NCI-H774 (cell line): ENCODE measurements at places on chromosomes 7 and 10.

- no peak for DNase-seq
Observed at GRCh38 chr10:133130602-133131001, 29.4 kb upstream of the KNDC1 start.

DNA sequence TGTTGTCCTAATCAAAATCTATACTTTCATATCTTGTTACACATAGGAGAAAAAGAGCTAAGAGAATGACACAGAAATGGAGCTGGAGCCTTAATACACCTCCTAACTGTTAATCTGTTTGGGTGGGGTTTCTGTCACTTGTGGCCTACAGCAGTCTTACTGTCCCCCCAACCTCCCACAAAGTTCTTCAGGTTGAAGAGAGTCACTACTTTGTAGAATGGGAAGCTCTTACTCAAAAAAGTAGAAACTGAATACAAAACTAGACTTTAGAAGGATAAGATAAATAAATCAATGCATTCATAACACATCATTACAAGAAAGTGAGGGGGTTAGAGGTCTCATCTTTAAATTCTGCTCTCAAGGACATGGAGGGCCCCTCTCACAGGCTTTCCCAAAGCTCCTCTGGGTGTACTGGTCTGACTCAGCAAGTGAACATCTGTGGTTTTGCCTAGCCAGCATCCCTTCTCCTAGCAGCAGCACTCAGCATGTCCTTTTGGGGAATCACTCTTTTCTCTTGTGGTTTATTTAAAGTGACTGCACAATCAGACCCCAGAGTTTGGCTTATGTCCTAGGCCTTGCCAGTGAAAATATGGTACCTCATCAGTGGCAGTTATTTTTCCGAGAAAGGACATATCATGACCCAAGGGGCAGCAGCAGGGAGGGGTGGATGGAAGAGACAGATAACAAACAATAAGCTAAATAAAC is 2.0 kb upstream of the BLVRA start:
- peak; percentile 9 for DNase-seq

DNA sequence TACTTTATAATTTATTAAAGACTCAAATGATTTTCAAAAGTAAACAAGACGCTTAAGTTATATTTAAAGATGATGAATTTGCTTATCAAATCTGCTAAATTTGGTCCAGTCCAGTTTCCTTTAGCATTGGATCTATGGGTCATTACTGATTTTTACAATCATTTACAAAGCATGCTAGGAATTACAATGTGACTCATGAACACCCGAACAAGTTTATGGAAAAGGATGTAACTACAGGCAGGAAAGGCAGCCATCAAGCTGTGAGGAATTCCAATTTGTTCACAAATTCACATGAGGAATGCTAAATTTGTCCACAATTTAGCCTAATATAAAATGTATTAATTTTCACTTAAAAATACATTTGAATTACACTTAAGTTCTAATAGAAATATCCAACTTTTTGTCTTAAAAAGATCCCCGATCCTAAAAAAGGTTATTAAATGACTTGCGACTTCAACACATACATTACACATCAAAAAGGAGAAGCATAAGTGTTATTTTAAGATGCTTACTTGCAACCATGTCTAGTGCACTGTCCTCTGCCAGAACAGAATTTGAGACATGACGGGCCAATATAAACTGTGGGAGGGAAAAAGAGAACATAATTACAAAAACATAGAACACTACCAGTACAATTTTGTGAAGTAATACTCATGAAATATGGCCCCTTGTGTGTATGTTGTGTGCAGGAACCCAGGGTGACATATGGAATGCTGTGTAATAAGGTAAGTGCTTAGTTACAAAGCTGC is 194.2 kb upstream of the SLC26A5 start:
- no peak for DNase-seq

DNA sequence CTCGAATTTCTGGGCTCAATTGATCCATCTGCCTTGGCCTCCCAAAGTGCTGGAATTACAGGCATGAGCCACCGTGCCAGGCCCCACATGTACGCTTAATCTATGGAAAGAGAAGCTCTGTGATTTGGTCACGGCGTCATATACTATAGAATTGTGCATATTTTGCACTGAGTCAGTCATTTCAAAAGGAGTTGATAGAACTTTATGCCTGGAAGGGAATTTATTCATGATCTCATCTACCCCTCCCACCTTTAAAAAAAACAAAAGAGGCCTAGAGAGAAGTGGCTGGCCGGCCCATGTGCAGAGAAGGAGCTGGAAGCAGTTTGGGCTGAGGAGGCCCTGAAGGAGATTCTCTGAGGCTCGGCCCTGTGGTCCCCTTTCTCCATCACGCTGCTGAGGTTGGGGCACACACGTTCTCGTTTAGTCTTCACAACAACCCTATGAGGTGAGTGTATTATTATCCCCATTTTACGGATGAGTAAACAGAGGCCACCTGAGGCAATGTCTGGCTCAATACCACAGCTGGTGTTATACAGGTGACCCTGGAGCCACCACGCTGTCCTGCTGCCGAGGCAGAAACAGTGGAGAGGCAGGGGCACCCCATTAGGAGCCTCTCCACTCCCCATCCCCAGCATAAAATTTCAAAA is 47.2 kb upstream of the ZRANB1 start:
- no peak for DNase-seq

DNA sequence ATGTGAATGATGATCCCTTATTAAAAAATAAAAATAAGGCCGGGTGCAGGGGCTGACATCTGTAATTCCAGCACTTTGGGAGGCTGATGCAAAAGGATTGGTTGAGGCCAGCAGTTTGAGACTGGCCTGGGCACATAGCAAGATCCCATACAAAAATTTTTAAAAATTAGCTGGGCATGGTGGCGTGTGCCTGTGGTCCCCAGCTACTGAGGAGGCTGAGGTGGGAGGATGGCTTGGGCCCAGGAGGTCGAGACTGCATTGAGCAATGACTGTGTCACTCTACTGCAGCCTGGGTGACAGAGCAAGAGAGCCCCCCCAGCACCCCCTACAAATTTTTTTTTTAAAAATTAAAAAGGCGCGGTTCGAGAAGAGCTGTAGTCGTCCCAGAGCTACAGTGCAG is 1.2 kb upstream of the BRI3 start:
- no peak for DNase-seq

DNA sequence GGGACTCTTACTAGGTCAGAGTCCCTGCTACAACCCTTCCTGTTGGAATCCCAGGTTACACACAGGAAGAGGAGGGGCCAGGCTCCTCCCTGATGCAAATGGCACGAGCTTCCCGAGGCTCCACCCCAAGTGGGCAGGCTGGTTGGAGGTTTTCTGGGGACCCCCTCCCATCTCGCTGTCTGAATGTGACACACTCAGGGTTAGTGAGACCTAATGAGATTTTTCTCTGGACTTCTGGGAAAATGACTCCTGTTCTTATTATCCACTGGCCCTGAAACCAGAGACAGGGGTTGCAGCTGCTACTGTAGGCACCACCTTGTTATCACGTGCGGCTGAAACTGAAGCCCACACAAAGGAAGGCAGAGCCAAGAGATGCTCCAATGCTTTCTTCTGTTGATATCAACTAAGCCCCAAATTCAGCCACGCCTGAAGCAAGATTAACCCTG is 103.3 kb downstream of the FAM107B start:
- DNase-seq = no peak

DNA sequence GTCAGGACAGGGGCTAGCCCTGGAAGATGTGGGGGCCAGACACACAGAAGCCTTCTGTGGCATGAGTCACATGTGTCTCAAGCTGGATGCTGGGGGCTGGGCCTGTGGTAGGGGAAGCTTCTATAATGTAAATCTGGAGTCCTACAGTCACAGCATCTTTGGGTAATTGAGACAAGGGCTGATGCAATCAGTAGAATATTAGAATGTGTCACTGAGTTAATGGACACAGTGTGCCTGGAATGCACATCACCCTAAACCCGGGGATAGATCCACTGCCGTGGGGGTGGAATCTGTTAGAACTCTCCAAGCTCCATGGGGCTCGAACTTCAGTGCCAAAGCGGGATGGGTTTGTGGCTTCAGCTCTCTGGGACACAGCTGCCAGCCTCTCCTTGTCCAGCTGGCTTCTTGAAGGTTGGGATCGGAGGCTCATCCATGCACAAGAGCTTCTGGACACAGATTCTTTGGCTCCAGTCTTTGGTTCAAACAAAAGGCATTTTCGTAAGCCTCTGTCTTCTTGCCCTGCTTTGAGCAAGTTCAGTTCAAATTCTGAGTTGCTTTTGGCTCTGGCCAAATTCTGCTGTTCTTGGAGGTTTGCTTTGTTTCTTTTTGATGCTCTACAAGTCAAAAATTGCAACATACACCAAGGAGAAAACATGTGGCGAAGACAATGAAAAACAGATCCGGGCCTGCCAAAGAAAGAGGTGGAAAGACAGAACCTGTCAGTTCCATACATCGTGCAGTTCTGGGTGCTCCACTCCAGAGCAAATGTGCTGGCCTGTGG is 194.8 kb upstream of the ZNF32 start:
- no peak for DNase-seq

GRCh38 chr10:88687853-88688467 is 18.1 kb upstream of the LIPK start:
- DNase-seq = no peak

- no peak for DNase-seq
Observed at GRCh38 chr7:92729751-92730150, 106.6 kb downstream of the CDK6 start.

- no peak for DNase-seq
Observed at GRCh38 chr7:85392789-85393188, 205.9 kb upstream of the SEMA3D start.

DNA sequence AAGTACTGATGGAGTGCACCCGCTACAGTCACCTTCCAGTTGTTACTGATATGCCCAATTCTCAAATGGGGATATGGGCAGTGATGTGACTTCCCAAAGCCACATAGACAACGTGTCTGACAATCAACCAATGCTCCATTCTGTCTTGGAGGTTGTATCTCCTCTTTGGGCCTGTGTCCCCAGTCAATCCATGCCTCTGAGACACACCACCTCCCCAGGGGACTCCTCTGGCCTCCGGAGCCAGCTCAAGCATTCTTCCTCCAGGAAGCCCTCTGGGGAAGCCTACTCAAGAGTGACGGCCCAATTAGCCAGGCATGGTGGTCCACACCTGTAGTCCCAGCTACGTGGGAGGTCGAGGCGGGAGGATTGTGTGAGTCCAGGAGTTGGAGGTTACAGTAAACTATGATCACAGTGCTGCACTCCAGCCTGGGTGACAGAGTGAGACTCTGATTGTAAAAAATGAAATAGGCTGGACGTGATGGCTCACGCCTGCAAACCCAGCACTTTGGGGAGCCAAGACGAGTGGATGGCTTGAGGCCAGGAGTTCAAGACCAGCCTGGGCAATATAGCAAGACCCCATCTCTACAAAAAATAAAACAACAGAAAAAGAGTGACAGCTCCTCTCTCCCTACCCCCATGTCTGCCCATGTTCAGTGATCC is 99.5 kb upstream of the TNRC18 start:
- DNase-seq = no peak
